Activated T-helper 17 cell treated with anti-CD3 and anti-CD28 coated beads, Interleukin-2, amount 50 U/mL, for 72 hours (primary cell): ENCODE measurements at places on chromosomes 2 and 18.

DNA sequence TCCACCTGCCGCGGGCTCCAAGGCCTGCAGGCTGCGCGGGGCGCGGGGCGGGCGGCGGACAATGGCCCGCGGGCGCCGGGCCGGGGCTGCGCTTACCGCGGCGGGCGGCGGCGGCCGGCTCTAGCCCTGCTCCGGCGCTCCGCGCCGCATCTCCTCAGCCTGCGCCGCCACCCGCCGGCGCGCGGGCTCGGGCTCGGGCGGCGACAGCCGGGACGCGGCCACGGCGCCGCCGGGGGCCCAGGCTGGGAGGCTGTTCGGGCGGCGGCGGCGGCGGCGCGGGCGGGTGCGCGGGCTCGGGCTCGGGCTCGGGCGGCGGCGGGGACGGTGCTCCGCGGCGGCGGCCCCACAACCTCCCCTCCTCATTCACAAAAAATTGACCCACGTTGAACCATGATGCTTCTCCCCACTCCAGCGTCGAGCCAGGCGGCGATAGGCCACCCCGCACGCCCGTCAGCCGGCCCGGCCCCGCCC, at the start of gene HDAC4:
HDAC4 (minus strand) TSS at position 425 of the 471 bp plus-strand sequence. CDS start 48,321 bp downstream, outside the sequence.
- peaks cover 27% of the 10 kb centered on the region for H3K4me1 ChIP-seq
- H3K36me3 ChIP-seq = no peaks in the 10 kb centered on the region
- peak within 1 kb of the TSS; percentile 97 for H3K27ac ChIP-seq
- no peaks in the 10 kb centered on the region for H3K27me3 ChIP-seq
- peak within 1 kb of the TSS; percentile 90 for H3K4me3 ChIP-seq

- H3K27me3 ChIP-seq = no peaks in the 10 kb centered on the region
- no peaks in the 10 kb centered on the region for H3K36me3 ChIP-seq
- no peak overlapping the region for H3K4me3 ChIP-seq
- H3K4me1 ChIP-seq = no peaks in the 10 kb centered on the region
These were observed 58.7 kb upstream of the SCN9A start for GRCh38 chr2:166434491-166434890.

GRCh38 chr2:191617575-191617974, 60.4 kb upstream of the NABP1 start:
- H3K27ac ChIP-seq = peak overlapping the region; percentile 91
- peak overlapping the region; percentile 60 for H3K4me3 ChIP-seq
- peaks cover 32% of the 10 kb centered on the region for H3K4me1 ChIP-seq
- ATAC-seq = peak; percentile 83

- peak; percentile 36 for ATAC-seq
- peak overlapping the region; percentile 93 for H3K27ac ChIP-seq
- H3K4me3 ChIP-seq = peak overlapping the region; percentile 88
These were observed 59.1 kb downstream of the NCK2 start for GRCh38 chr2:105803773-105804172.

GRCh38 chr2:207334624-207335371, 169.1 kb upstream of the KLF7 start:
- no peaks in the 10 kb centered on the region for H3K36me3 ChIP-seq
- peaks cover 51% of the 10 kb centered on the region for H3K4me1 ChIP-seq
- H3K27me3 ChIP-seq = no peaks in the 10 kb centered on the region

GRCh38 chr2:240919786-240920782, 13.9 kb downstream of the CROCC2 start:
- peak; percentile 25 for ATAC-seq
- no peak overlapping the region for H3K27ac ChIP-seq
- no peaks in the 10 kb centered on the region for H3K4me1 ChIP-seq
- H3K4me3 ChIP-seq = no peak overlapping the region

GRCh38 chr2:146349334-146349733, 1495.5 kb upstream of the ACVR2A start:
- H3K27ac ChIP-seq = no peak overlapping the region
- H3K27me3 ChIP-seq = no peaks in the 10 kb centered on the region
- no peak overlapping the region for H3K4me3 ChIP-seq
- ATAC-seq = no peak
- no peaks in the 10 kb centered on the region for H3K4me1 ChIP-seq
- no peaks in the 10 kb centered on the region for H3K36me3 ChIP-seq

- no peaks in the 10 kb centered on the region for H3K4me1 ChIP-seq
- H3K36me3 ChIP-seq = no peaks in the 10 kb centered on the region
- H3K27me3 ChIP-seq = peaks cover 9% of the 10 kb centered on the region
- no peak for ATAC-seq
- H3K27ac ChIP-seq = no peak overlapping the region
These were observed 170.6 kb downstream of the TWIST2 start for GRCh38 chr2:239018271-239019182.

GRCh38 chr2:236959876-236960275, 125.8 kb upstream of the COPS8 start:
- H3K27ac ChIP-seq = no peak overlapping the region
- no peaks in the 10 kb centered on the region for H3K36me3 ChIP-seq
- peaks cover 21% of the 10 kb centered on the region for H3K27me3 ChIP-seq
- ATAC-seq = no peak
- H3K4me1 ChIP-seq = peaks cover 6% of the 10 kb centered on the region

DNA sequence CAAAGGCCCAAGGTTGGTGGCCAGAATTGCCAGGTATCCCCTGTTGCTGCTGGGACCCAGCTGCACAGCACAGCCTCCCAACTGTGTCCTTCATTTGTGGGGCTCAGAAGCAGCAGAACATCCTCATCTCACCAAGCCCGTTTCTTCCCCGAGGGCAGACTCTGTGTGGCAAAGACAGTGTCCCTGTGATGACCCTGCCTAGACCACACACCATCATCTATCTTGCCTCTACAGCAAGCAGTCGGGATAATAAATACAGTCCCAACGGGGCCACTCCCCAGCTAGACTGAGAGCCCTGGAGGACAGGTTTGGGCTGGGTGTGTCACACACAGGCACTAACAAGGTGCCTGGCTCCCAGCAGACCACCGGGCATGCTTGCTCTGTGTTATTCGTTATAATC, 93.4 kb downstream of the PTGR3 start:
- ATAC-seq = no peak
- H3K27me3 ChIP-seq = peaks cover 9% of the 10 kb centered on the region
- no peaks in the 10 kb centered on the region for H3K4me1 ChIP-seq
- no peak overlapping the region for H3K4me3 ChIP-seq
- no peaks in the 10 kb centered on the region for H3K36me3 ChIP-seq
- no peak overlapping the region for H3K27ac ChIP-seq

- no peaks in the 10 kb centered on the region for H3K36me3 ChIP-seq
- no peak overlapping the region for H3K27ac ChIP-seq
- no peak for ATAC-seq
- no peak overlapping the region for H3K4me3 ChIP-seq
- no peaks in the 10 kb centered on the region for H3K4me1 ChIP-seq
These were observed 40.3 kb upstream of the HNMT start for GRCh38 chr2:137924019-137924418.

DNA sequence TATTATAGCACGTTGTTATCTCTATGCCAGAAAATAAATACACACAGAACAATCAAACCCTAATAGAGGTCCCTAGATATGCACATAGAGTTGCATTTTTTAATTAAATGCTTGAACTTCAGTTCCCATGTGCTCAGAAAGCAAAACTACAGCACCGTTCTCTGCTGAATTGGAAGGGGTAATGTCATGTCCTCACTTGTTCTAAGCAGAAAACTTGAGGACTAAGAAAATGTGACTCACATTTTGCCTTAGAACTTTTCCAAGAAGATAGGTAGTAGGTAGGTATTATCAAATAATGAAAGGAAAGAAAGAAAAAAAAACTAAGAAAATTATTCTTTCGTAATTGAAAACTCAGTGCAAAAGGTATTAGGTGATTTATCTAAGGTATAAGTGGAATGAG, 607.3 kb downstream of the ERBB4 start:
- ATAC-seq = no peak
- H3K4me1 ChIP-seq = no peaks in the 10 kb centered on the region
- no peak overlapping the region for H3K27ac ChIP-seq
- no peaks in the 10 kb centered on the region for H3K27me3 ChIP-seq

- H3K27ac ChIP-seq = no peak overlapping the region
- H3K27me3 ChIP-seq = no peaks in the 10 kb centered on the region
- no peak for ATAC-seq
- H3K4me1 ChIP-seq = peaks cover 14% of the 10 kb centered on the region
These were observed 138.4 kb upstream of the NOSTRIN start for GRCh38 chr2:168663993-168664392.

GRCh38 chr2:181818058-181818680, 73.4 kb upstream of the ITPRID2 start:
- H3K4me1 ChIP-seq = peaks cover 9% of the 10 kb centered on the region
- ATAC-seq = no peak
- H3K4me3 ChIP-seq = no peak overlapping the region
- H3K27me3 ChIP-seq = peaks cover 6% of the 10 kb centered on the region
- no peak overlapping the region for H3K27ac ChIP-seq
- no peaks in the 10 kb centered on the region for H3K36me3 ChIP-seq

DNA sequence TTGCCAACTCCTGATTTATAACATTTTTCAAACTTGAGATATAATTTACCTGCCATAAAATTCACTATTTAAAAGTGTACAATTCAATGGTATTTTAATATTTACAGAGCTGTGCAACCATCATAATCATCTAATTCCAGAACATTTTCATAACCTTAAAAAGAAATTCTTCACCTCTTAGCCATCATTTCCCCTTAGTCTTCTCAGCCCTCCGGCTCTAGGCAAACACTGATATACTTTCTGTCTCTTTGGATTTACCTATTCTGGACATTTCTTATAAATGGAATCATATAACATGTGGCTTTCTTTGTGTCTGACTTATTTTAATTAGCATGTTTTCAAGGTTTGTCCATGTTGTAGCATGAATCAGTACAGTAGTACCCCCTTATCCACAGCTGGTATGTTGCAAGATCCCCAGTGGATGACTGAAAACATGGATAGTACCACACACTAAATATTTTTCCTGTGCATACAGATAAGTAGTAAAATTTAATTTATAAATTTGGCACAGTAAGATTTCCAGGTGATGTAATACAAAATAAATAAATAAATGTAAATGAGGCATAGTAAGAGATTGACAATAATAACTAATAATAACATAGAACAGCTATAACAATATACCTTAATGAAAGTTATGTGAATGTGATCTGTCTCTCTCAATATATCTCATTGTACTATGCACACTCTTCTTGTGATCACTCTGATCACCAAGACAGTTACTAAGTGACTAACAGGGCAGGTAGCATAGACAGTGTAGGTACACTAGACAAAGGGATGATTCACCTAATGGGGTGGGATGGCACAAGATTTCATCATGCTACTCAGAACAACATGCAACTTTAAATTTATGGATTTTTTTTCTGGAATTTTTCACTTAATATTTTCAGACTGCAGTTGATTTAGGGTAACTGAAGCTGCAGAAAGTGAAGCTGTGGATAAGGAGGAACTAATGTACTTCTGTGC, 73.1 kb downstream of the RAB3GAP1 start:
- H3K4me1 ChIP-seq = no peaks in the 10 kb centered on the region
- H3K36me3 ChIP-seq = peaks cover 87% of the 10 kb centered on the region
- no peak overlapping the region for H3K4me3 ChIP-seq
- H3K27ac ChIP-seq = no peak overlapping the region

DNA sequence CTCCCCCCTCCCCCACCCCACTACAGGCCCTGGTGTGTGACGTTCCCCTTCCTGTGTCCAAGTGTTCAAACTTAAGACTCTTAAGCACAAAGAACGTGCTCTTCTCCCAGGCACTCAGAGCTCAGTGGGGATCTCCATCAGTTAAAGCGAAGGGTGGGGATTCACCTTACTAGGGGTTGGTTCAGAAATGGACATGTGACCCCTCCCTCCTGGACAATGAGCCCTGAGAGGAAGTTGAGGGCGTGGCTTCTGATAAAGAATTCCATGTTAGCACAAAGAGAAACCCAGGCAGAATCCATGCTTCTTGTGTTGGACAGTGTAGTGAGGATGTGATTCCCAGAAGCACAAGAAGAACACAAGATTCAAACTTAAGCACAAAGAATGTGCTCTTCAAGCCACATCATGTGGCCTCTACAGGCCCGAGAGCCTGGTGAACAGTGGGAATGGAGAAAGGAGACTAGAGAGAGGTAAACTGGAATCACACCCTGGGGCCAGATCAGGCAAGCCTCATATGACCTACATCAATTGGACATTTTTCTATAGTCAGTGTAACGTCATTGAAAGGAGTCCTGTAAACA, 78.1 kb upstream of the TTC39C start:
- no peaks in the 10 kb centered on the region for H3K27me3 ChIP-seq
- H3K36me3 ChIP-seq = no peaks in the 10 kb centered on the region
- no peak overlapping the region for H3K4me3 ChIP-seq
- peak overlapping the region; percentile 21 for H3K27ac ChIP-seq

DNA sequence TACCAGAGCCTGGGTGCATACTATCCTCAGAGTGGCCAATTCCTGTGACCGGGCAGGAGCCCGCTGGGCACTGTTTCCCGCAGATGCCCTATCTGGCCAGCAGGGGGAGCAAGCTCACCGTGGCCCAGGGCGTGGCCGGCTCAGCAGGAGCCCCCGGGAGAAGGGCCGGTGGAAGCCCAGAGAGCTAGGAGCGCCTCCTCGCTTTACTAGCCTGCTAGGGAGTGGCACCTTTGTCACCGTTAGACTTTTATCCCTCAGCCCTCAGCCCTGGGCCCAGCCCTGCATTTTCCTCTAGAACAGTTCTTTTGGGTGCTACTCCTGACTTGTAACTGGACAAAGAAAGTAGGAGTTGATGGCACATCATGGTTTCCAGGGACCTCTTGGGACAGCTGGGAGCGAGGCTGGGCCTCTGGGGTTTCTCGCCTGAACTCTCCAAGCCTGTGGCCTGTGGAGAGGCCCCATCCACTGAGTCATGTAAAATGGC, 24.0 kb downstream of the TMEM177 start:
- no peaks in the 10 kb centered on the region for H3K27me3 ChIP-seq
- no peaks in the 10 kb centered on the region for H3K36me3 ChIP-seq
- H3K4me1 ChIP-seq = peaks cover 12% of the 10 kb centered on the region
- peak overlapping the region; percentile 87 for H3K27ac ChIP-seq
- ATAC-seq = peak; percentile 52
